Stromal cell of bone marrow (primary cell): ENCODE measurements at places on chromosomes 3 and 15.

GRCh38 chr15:97076011-97076410, 745.5 kb downstream of the NR2F2 start:
- no peak for DNase-seq

DNA sequence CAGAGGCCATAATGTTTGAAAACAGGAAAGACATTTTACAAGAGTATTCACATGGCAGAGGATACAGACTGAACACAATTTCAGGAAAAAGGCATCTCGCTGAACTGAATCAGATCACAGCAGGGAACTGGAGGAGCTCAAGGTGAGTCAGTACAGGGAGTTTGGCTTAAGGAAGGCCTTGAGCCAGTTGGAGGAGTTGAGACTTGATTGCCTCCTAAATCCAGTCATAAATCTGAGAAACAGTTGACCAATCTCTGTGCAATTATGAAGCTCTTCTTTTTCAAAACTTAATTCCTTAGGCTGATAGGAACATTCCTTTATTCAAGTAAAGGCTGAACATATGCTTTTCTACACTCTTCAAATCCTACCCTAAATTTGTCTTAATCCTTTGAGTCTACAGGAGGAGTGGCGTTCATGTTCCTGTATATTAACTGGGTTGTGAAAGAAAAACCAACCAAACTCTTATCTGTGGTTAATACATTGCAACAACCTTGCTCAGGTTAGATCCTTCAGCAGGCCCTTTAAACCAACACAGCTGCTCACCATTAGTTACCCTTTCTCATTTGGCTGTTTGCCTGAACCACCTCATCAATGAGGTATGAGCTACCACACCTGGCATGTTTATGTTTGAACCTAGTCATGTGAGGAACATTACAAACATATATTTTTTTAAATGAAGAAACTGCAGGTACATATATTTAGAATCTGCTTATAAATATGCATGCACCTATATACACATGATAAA, 404.1 kb upstream of the ATP11B start:
- DNase-seq, result no peak

DNA sequence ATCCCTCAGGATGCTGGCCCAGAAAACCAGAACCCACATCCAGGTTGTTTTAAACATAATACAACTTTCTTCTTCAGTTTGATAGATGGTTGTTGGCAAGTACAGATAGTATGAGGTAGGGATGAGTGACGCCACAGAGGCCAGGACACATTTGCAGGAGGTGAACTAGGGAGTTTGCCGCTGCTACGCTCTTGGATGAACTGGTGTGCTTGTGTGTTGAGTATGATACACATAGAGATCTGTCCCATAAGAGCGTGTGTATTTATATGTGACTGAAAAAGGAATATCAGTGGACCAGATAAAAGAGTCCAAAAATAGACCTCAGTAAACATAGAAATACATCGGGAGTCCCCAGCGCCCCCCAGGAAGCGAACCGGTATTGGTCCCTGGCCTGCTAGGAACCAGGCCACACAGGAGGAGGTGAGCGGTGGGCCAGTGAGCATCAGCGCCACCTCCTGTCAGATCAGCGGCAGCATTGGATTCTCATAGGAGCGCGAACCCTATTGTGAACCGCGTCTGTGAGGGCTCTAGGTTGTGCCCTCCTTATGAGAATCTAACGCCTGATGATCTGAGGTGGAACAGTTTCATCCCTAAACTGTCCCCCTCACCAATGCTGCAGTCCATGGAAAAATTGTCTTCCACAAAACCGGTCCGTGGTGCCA, 98.1 kb downstream of the LRRK1 start:
- DNase-seq, result no peak

GRCh38 chr15:51736751-51737521, 519 bp downstream of the LYSMD2 start:
- no peak for DNase-seq

DNA sequence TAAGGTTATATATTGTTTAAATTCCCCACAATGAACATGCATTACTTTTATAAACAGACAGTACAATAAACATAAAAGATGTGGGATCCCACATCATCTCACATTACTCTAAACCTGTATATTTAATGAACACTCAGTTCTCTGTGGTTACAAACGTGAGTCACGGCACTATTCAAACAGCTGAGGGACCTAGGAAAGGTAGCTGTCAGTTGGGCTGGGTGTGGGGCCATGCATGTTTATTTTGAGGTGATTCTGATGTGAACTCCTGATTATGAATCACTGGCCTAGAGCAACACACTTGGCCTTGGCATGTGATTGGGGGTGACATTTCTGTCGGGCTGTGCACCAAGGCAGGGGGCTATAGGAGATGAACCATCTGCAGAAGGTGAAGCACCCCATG, 147.6 kb upstream of the HACD2 start:
- no peak for DNase-seq

GRCh38 chr3:72054976-72055375, 270.0 kb upstream of the PROK2 start:
- DNase-seq, result no peak

DNA sequence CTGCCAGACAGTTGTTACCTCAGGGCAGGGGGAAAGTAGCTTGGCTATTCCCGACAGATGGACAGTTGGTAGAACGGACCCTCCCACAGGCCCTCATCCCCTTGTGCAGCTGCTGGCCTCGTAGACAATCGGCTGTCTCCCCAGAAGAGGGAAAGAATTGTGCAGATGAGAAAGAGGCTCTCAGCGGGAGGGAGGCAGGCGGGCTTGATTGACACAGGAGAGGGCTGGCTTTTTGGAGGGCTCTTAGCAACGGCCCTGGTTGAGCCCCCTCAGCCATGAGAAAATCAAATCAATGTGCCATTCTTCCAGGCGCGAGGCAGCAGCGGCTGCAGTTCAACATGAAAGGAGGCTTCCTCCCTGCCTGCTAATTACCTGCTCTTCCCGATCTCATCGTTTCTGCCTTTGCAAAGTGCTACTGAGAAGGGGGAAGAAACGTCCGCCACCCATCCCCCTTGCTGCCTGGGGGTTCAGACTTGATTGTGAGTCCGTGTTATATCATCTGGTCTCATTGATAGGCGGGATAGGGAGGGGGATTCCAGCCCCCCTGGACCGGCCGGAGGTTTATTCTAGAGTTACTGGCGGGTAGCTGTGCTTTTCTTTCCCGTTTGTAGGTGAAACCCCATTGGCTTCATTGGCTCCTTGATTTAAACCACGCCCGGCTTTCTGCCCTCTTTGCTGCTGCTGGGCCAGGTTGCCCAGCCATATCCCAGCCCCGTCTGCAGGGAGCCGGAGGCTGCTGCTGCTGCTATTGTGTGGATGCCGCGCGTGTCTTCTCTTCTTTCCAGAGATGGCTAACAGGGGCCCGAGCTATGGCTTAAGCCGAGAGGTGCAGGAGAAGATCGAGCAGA, at the start of gene TAGLN3:
TSS of gene TAGLN3 (plus strand) at position 287 of the 848 bp plus-strand sequence. CDS start at position 788, 501 bp downstream.
- DNase-seq, result no peak

DNA sequence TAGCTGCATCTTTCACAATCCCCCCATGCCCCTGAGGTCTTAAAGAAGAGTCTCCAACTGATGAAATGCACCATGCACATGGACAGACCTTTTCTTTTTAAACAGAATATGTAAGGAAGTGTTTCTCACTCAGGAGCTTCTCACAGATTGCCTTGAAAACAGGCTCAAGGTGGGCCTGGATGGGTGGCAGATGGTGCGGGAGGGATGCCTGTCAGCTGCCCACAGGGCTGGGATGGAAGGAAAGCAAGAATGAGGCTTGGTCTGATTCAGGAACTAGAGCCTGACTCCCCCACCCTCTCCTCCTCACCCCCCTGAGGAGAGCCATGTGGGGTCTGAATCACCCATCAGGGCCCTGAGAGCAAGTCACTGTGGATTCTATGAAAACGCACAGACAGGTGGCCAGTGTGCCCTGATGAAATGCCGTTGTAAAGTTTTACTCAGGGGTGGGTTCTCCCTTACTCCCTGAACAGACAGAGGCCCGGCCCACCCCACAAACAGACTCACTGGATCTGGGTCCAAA, 67.2 kb downstream of the UMPS start:
- no peak for DNase-seq

GRCh38 chr3:121630355-121630754, 30.3 kb downstream of the HCLS1 start:
- DNase-seq, result no peak

DNA sequence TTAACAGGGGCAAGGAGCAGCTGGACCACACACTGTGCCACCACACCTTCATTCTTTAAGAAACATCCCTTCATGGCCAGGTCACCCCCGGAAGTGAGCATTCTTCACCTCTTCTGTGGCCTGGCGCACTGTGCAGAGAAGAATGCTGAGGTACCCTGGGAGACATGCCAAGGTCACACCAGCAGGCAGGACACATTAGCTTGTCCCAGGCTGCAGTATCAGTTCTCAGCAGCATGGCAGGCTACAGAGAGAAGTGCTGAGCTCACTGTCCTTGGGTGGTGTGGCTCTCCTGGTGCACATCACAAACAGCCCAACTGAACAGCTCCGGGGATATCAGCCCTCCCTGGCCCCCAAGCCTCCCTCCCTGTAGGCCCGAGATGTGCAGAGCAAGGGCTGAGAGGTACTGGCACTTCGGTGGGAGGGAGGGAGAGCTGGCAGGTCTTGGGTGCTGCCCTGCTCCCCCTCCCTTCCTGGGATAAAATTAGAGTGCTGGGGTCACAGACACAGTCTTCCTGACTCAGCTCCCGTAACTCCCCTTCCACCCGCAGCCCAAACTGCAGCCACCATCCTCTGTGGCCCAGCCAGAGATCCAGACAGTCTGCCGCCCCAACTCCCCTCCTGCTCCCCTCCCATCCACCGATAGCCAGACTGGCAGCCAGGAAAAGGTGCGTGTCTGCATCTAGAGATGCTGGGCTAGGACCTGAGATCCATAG, 13.4 kb downstream of the SEMA7A start:
- no peak for DNase-seq

DNA sequence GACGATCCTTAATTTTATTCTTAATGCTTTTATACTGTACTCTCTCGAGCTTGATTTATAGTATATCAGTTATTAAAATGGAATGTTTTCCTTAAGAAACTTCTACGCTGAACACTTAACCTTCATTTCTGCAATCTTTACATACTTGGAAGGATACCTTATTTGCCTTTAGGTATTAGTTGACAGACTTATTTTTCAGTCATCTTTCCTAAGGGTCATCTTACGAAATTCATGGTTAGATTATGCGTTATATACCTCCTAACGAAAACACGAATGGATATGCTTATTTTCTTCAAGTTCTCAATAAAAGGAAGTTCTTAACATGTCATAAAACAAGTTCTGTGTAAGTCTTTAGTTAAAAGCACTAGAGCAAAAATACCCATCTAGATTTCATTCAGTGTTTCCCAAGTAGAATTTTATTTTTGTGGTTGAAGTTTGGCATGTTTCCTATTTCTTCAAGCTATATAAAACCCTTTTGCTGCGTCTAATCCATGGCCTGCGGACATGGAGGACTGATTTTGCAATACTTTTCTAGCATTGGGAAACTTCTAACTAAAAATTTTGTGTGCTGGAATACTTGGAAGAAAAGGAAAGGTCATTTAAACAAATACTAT, 231.3 kb downstream of the TP63 start:
- peak; percentile 75 for DNase-seq

- DNase-seq, result no peak
These were observed 153.8 kb downstream of the SPATA16 start for GRCh38 chr3:172987273-172987672.

GRCh38 chr3:112774293-112774926, 72.3 kb downstream of the CD200R1L start:
- DNase-seq, result peak; percentile 69

GRCh38 chr3:196115678-196116083, 33.8 kb upstream of the TFRC start:
- no peak for DNase-seq

GRCh38 chr3:114649331-114649730, 355.5 kb downstream of the TIGIT start:
- DNase-seq, result no peak

- DNase-seq, result no peak
These were observed 304.9 kb downstream of the FGF12 start for GRCh38 chr3:192422321-192422996.

DNA sequence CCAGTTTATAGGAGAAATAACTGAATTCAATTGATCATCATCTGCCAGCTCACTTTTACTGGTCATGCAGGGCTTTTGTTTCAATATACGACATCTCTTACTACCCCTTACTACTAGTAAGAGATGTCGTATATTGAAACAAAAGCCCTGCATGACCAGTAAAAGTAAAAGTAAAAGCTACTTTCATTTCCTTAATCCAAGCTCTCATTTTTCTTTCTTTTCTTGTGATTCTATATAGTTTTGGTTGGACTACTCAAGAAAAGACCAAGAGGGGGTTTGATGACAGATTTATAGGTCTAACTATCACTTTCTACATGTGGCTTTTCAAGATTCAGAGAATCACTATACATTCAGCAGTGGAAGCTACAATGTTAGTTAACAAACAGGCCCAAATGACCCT, 1237.3 kb downstream of the ROBO2 start:
- DNase-seq, result no peak

- DNase-seq, result no peak
These were observed 582.8 kb upstream of the BCHE start for GRCh38 chr3:166420071-166420470.

DNA sequence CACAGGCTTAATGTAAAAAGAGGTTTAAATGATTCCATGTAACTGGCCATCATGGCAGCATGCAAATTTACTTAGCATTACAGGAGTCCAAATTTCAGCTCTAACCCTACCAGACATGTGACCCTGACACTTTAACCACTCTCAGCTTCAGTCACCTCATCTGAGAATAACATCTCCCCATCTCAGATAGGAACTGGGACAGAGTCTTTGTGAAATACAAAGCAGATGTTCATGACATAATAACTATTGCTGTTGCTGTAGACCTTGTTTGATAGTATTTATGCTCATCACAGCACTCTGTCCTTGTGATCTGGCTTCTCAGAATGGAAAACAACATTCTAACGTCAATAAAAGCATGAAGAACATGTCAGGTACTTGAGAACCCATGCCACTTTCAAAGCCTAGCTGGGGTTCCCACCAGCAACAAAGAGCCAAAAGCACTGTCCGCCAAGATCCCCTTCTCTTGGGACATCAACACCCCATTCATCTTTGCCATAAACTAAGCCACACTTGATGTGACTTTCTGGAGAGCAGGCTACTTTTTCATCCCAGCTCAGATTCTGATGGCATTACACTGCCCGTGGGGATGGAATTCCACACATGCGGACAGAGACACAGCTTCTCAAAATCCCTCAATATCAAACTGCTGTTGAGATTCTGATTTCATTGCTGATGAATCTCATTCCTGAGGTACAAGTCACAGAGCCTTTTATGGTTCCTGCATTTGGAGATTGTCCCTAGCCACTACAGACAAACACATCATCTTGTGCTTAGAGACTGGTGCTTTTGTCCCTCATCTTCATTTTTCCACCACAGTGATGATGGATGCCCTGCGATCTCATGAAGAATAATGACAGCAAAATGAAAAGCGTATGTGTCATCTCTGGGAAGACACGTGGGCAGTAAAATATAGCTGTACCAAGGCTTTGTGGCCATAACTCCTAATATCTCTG, 202.7 kb downstream of the TNIK start:
- peak; percentile 53 for DNase-seq

- no peak for DNase-seq
These were observed 244.1 kb upstream of the STT3B start for GRCh38 chr3:31288641-31289100.

- DNase-seq, result peak; percentile 10
These were observed 123.4 kb upstream of the ROPN1 start for GRCh38 chr3:124115279-124115678.

- no peak for DNase-seq
These were observed 2.8 kb upstream of the GP5 start for GRCh38 chr3:194401868-194402329.

GRCh38 chr15:67010898-67011616, 54.3 kb upstream of the SMAD3 start:
- no peak for DNase-seq
